GM12891 (cell line): ENCODE measurements at places on chromosomes 1 and 21.

- DNase-seq: no peak
These were observed 34.1 kb downstream of the C8B start for GRCh38 chr1:56931686-56932085.

GRCh38 chr21:43659136-43660000 lies at the start of the genes HSF2BP and RRP1B:
HSF2BP (minus strand) TSS chr21:43659488; CDS start chr21:43658096, 1,392 bp downstream.
RRP1B (plus strand) TSS chr21:43659560; CDS start chr21:43659665, 105 bp downstream.
- DNase-seq: peak; percentile 95

GRCh38 chr21:42676808-42677207 lies 23.4 kb downstream of the PDE9A start:
- no peak for DNase-seq

DNA sequence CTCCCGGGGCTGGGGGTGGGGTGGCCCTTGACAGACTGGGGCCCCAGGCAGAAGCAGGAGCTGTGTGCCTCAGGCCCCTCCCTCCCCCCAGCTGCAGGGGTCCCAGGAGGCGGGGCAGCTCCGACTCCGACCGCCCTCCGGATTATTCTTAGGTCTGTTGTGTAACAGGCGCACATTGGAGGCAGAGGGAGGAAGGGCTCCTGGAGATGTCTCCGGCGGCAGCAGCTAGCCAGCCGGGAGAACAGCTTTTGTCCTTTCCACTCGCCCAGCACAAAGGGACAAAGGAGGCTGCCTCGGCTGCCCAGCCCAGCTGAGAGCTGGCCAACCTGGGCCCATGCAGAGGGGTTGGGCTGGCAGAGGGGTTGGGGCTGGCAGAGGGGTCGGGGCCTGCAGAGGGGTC lies 29.7 kb upstream of the PLCH2 start:
- no peak for DNase-seq

DNA sequence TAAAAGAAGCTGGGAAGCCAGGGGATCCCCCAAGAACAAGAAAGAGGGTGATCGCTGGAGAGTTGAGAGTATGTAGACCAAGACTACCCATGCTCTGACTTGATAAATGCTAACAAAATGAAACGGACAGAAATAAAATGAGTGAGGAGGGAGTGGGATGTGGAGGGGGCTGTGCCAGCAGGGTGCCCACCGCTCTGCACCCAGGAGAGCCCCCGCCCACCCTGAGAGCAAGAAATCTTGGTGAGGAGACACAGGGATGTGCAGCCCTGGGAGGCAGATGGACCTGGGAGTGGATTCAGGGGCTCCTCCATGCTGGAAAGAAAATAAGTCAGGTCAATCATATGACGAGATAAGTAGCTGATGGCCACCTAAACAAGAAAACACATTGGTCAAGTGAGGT lies 590.9 kb downstream of the AJAP1 start:
- no peak for DNase-seq

DNA sequence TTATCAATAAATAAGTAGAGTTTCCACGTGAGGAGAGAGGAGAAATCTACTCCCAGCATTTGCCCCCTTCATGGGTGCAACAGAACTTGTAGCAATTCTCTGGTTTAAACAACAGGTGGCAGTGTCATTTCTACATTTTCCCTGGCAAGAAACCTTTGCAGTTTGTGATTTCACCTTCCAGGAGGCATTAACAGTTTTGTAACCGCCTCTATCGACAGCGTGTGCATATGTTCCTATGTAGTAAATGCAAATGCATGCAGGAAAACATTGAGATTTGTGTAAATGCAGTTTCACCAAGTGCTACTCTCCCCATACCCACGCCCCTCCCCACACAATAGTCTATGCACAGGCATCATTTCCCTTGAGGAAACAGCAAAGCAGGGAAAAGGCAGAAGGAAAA lies 494.7 kb downstream of the SMYD3 start:
- peak; percentile 30 for DNase-seq

DNA sequence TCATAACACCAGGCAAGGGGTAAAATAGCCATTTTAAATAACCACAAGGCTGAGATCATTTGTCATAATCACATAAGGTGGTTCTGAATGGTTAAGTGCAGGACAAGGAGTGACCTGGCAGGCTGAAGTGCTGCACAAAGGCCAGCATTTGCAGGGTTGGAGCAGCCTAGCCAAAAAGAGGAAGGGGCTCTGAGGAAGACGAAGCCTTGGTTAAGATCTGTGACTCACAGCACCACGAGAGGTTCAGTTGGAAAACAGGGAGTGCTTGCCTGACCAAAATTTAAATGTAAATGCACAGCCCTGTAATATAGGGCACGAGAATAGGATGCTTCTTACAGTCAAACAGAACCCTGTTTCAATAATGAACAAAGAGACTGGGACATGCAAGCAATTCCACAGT lies 12.1 kb downstream of the ATP5PF start:
- no peak for DNase-seq

- no peak for DNase-seq
These were observed 47.9 kb upstream of the BCAR3 start for GRCh38 chr1:93729502-93729901.

GRCh38 chr1:200802865-200803512 lies 64.3 kb downstream of the CAMSAP2 start:
- DNase-seq: peak; percentile 13

- no peak for DNase-seq
These were observed 64.8 kb downstream of the PEX14 start for GRCh38 chr1:10539411-10540043.

DNA sequence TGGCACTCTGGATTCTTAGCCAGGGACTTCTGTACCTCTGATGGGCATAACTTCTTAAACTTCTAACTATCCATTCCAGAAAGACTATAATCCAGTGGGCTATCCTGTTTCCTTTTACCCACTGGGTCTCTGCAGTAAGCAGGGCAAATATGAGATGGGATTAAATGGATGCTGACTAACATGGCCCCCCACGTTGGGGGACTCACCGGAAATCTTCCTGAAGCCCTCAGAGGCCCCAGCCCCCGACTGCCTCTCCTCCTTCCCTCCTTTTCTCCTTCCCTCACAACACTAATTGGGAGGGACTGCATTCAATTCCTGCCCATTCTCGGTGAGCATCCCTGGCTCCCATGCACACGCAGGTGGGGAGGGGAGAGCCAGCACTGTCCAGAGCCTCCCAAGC lies 70.1 kb downstream of the SSBP3 start:
- DNase-seq: no peak

- no peak for DNase-seq
These were observed 69.6 kb downstream of the SDCCAG8 start for GRCh38 chr1:243325305-243325890.

DNA sequence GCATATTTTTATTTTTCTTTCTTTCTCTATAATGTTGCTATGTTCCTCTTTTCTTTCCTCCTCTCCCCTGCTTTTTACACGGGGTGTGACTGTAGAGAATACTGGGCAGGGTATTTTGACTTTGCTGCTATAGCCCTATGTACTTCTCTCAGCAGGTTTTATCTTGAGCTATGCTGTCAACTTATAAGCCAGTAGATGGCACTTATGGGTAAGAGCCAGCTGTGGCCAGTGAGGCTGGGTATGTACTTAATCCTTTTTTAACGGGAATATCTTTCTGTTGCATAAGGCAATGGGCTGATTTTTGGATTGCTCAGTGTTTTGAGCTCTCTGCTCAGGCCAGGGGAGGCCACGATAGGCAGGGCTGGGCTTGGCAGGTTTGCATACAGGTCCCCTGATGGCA lies 99.0 kb downstream of the KCNK2 start:
- no peak for DNase-seq

- DNase-seq: no peak
These were observed 217.9 kb downstream of the NTNG1 start for GRCh38 chr1:107358619-107359327.
